Aorta (tissue), 5 donors: ENCODE measurements at places on chromosomes 5 and 9. TPM values are rescaled to one million over a fixed set of nuclear protein-coding genes. Genes with fewer than 3 reads are reported as not detected.
A peak's percentile ranks its signal among the peaks of the same experiment; 100 is the strongest.

SPATA6L gene
- total RNA-seq = 3.8 TPM

- DNase-seq = peak; percentile 92
Observed at GRCh38 chr9:2620919-2621721, 467 bp upstream of the VLDLR start.

GADD45G gene
- 4.7 TPM for total RNA-seq

- DNase-seq = no peak
Observed at GRCh38 chr9:136244122-136244968, 1.3 kb downstream of the QSOX2 start.

- no peak for DNase-seq
Observed at GRCh38 chr9:22105005-22105722, 96.1 kb upstream of the CDKN2B start.

FGF1 gene
- 24.4 TPM for total RNA-seq

ORM2 gene
- not detected for total RNA-seq

GRCh38 chr5:101045689-101046088, 142.6 kb upstream of the ST8SIA4 start:
- no peak for DNase-seq

DNA sequence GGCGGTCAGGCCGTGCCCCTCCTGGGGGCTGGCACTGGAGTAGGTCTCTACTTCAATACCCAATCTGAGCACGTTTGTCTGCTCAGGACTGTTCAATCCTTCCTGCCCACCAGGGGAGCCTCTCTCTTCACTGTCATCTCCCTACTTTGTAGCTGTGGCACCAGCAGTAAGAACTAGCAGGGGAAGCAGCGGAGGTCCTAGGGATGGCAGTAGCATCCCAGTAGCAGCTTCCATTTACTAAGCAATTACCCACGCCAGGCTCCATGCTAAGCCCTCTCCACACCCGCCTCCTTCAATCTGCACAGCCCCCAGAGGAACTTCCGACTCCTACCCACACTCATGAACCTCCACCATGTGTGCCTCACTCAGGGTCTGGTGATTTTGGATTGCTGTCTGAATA, 31.7 kb downstream of the FSTL4 start:
- no peak for DNase-seq

GRCh38 chr5:153158608-153159007, 331.9 kb upstream of the GRIA1 start:
- no peak for DNase-seq

DNA sequence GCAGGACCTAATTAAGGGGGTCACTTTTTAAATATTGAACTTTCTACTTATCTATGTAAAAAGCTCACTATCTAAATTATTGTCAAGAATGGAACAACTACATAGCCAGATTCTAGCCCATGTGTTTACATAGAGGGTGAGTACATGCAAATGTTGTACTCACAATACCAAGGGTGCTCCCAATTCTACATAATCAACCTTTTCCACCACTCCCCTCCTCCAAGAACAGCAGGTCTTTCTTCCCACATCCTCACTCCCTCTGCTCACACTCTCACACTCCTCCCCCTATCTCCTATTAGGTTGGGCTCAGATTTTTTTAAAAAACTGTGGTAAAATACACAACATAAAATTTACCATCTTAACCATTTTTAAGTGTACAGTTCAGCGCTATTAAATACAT, 325.4 kb downstream of the ARL15 start:
- no peak for DNase-seq

DNA sequence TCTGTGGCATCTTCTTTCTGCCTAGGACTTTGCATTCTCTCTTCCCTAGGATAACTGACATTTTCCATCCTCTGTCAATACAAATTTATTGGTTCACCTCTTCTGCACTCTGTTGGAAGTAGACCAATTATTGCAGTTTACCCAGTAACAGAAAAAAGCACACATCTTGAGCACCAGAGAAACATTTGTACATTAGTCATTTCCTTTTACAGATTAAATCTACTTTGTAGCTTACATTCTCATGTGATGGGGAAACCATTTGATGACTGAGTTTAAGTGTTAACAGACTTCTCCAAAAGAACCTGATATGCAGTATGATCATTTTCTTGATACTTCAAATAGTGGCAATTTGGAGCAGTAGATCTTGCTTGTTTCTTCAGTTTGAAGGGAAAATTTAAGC, 1098.8 kb downstream of the DTWD2 start:
- no peak for DNase-seq

DNA sequence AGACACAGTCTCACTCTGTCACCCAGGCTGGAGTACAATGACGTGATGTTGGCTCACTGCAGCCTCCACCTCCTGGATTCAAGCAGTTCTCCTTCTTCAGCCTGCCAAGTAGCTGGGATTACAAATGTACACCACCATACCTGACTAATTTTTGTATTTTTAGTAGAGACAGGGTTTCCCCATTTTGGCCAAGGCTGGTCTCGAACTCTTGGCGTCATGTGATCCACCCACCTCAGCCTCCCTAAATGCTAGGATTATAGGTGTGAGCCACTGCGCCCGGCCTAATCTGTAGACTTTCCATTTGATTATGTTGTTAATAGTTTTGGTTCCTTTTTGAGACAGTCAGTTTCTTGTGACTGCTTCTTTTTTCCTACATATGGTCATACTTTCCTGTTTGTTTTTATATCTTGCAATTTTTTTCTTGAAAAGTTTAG, 31.0 kb downstream of the MTREX start:
- DNase-seq = peak; percentile 63

- DNase-seq = no peak
Observed at GRCh38 chr9:136014147-136014923, 53.2 kb upstream of the UBAC1 start.

- DNase-seq = no peak
Observed at GRCh38 chr5:149684371-149684770, 45.7 kb upstream of the PPARGC1B start.

- no peak for DNase-seq
Observed at GRCh38 chr9:73007966-73008672, 55.3 kb upstream of the ALDH1A1 start.

DNA sequence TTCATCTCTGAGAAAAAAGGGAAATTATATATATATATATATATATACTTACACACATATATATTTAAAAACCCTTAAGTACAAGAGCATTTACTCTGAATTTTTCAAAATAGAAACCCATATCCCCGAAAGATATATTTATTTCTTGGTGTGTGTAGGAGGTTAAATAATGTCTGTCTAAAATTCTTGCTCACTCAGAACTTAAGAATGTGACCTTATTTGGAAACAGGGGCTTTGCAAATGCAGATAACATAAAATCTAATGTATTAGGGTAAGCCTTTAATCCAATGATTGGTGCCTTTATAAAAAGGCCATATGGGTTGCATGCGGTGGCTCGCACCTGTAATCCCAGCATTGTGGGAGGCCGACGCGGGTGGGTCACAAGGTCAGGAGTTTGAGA, 517.3 kb upstream of the TLE4 start:
- no peak for DNase-seq

TMEM171 gene
- total RNA-seq = not detected

SUSD3 gene
- total RNA-seq = 10.3 TPM

- DNase-seq = no peak
Observed at GRCh38 chr9:2248768-2249265, 233.7 kb downstream of the SMARCA2 start.

- no peak for DNase-seq
Observed at GRCh38 chr5:133831491-133832224, 136.8 kb downstream of the C5orf15 start.

CER1 gene
- 0.29 TPM for total RNA-seq

DNA sequence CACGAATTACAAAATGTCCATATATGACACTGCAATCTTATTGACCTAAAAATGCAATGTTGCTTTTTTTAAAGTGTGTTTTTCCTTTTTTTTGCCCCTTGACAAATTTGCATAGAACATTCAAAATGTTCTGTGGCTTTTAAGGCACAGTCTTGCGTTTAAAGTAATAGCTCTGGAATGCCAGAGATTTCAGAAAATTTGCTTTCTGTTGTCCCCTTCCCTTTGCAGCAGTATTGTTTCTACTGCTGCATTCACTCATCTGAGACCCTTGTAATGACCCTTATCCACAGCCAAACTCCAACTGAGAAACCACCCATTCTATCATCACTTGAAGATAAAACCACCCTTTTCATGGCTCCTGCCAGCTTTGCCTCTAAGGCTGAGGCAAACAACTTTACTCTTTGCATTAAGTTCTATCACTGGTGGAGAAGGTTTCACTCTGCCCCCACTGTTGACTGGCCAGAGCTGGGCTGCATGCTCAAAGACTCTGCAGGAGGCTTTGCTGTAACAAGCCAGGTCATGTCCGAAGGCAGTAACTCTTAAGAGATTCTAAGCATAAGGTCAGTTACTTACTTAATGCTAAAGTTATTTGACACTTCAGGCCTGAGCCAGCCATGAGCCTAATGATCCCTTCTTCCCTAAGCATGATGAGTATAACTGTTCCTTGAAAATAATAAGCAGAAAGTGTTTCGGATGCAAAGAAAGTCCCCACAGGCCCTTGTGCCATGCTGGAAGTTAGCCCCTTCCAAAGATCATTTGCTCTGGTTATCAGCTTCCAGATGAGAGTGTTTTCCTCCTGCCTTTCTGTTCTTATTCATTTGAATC, 101.9 kb downstream of the CD180 start:
- no peak for DNase-seq

SVEP1 gene
- total RNA-seq = 120 TPM

GRCh38 chr5:160330212-160330611, 17.8 kb upstream of the CCNJL start:
- no peak for DNase-seq

DNA sequence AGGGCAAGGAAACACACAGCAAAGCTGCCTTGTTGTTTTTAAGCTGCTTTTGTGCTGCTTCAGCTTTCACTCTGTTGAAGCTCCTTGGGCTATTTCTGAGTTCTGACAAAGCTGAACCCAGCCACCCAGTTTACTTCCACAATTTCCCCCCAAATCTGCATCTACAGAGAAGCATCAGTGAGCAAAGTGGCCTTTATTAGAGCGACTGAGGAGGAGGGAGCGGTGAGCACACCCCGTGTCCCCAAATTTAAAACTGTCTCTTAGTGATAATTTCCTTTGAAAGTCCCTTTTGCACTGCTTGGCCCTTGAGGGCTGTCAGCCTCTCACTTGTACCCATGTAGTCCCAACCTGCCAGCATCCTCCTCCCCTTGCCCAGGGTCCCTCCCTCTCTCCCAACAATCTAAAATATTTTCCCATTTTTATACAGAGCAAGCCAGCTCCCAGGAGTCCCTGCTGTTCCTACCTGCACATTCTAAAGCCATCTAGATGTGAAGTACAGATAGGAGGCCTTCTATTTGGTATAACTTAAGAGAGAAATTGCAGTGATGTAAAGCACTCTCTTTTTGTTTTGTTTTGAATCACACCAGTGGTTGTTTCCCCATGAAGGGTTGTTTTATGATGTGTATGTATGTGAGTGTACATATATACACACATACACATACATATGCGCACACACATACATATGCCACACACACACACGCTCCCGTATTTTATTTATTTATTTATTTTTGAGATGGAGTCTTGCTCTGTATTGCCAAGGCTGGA, 313.5 kb downstream of the TLE4 start:
- no peak for DNase-seq

- DNase-seq = peak; percentile 19
Observed at GRCh38 chr9:126700903-126701812, 87.4 kb downstream of the LMX1B start.

RNF38 gene
- 52.4 TPM for total RNA-seq

DNA sequence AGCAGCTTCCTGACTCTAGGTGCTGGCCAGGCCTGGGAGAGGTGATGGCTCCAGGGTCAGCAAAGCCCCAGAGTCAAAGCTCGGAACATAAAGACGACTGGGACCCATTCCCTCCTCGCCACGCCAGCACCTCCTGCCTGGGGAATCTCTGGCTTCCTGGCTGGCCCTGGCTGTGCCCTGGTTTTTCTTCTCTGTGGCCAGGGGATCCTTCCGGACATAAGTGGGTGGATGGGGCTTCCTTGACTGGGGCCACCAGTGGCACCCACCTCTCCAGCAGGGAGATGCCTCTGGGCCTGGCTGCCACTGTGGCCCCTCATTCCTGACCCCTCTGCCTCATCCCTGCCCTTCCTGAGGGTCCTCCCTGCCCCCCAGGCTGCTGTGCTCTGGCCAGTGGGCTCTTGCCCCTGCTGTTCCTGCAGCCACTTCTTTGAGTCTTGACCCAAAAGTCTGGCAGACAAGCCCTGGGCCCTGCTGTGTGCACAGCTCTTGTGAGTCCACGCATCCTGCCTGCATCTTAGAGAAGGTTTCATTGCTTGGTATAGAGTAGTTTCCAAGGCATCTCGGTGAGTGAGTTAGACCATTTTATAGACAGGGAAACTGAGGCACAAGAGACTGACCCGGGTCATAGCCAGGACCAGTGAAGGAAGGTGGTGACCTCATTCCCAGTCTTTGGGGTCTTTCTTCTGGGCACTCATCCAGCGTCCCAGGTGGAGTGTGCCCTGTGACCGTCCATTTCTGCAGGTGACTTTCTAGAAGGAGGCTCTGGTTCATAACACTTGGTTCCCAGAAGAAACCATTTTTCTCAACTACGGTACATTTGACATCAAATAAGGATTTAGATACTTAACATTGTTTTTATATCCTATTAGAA, 17.3 kb upstream of the LPCAT1 start:
- peak; percentile 64 for DNase-seq
